ENCODE measurements at places on chromosomes 1 and 21. TPM values are rescaled to one million over a fixed set of nuclear protein-coding genes. Genes with fewer than 3 reads are reported as not detected.

NHLH1 gene
- total RNA-seq, result not detected

ZBTB8A gene
- 10.4 TPM for total RNA-seq

VWA1 gene
- total RNA-seq, result 11.0 TPM

S100A7 gene
- not detected for total RNA-seq

RSRP1 gene
- total RNA-seq, result 46.4 TPM

RSPH1 gene
- total RNA-seq, result not detected

CFH gene
- 119 TPM for total RNA-seq

KIF14 gene
- total RNA-seq, result 1.0 TPM

CFAP126 gene
- total RNA-seq, result not detected

ADGRL4 gene
- total RNA-seq, result 15.7 TPM

TLCD4 gene
- 17.7 TPM for total RNA-seq

TNFRSF8 gene
- 0.52 TPM for total RNA-seq

AIM2 gene
- 0.52 TPM for total RNA-seq

CELSR2 gene
- 1.6 TPM for total RNA-seq

Data from skeletal muscle tissue (tissue), 5 donors.